Tibial nerve (tissue), 4 donors: ENCODE measurements at places on chromosomes 4 and X. TPM values are rescaled to one million over a fixed set of nuclear protein-coding genes. Genes with fewer than 3 reads are reported as not detected.
A peak's percentile ranks its signal among the peaks of the same experiment; 100 is the strongest.

FDCSP gene
- total RNA-seq = not detected

ABLIM2 gene
- 29.1 TPM for total RNA-seq

XAGE3 gene
- total RNA-seq = not detected

CHRNA9 gene
- not detected for total RNA-seq

PORCN gene
- 8.8 TPM for total RNA-seq

PPP2R2C gene
- 0.42 TPM for total RNA-seq

PABPC4L gene
- total RNA-seq = 1.5 TPM

GRCh38 chrX:118545510-118545909, 49.9 kb downstream of the DOCK11 start:
- peaks cover 23% of the 10 kb centered on the region for H3K36me3 ChIP-seq
- H3K27me3 ChIP-seq = no peaks in the 10 kb centered on the region
- H3K27ac ChIP-seq = no peak overlapping the region
- H3K4me1 ChIP-seq = no peaks in the 10 kb centered on the region
- H3K4me3 ChIP-seq = no peak overlapping the region

DNA sequence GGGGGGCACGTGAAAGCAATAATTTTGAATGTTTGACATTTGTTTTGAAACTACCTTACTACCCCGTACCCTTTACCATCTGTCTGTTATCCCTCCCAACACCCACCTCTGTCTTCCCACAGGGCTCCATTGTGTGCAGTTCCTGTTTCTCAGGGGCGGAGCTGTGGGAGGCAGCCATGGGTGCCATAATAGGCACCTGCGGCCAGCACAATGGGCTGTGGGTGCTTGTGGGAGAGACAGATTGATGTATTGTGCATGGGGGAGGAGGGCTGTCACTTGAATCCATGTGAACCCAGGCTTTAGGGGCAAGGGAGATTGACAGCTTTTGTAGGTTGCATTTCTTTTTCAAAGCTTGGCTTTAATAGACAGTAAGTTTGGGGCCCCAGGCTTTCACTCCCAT, 122.6 kb upstream of the CXorf66 start:
- peaks cover 6% of the 10 kb centered on the region for H3K27me3 ChIP-seq
- H3K27ac ChIP-seq = no peak overlapping the region

- H3K4me1 ChIP-seq = no peaks in the 10 kb centered on the region
- no peak overlapping the region for H3K4me3 ChIP-seq
- no peaks in the 10 kb centered on the region for H3K36me3 ChIP-seq
Measured at GRCh38 chrX:42219231-42219630, 295.9 kb upstream of the CASK start.

GRCh38 chrX:1207496-1208025, 4.9 kb downstream of the CRLF2 start:
- H3K4me3 ChIP-seq = no peak overlapping the region
- no peaks in the 10 kb centered on the region for H3K36me3 ChIP-seq
- H3K27me3 ChIP-seq = no peaks in the 10 kb centered on the region

DNA sequence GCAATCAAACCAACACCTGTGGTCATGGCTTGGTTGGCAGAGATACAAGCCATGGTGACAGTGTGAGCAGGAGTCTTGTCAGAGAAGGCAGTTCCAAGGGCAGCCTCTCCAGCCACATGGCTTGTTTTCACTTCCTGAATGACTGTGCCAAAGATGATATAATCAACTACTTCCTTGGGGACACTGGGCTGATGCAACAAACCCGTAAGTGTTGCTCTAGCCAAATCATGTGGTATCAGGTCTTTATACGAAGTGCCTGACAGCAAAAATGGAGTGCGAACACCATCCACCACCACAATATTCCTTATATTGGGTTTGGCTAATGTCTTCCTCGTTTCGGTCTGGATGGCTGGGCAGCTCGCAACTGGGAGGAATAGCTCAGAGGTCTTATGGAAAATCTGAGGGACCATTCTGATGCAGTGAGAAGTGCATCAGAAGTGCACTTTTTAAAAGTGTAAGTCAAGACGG, 922.0 kb downstream of the NLGN4X start:
- no peaks in the 10 kb centered on the region for H3K36me3 ChIP-seq
- no peak overlapping the region for H3K4me3 ChIP-seq
- no peaks in the 10 kb centered on the region for H3K4me1 ChIP-seq
- H3K27ac ChIP-seq = no peak overlapping the region
- DNase-seq = no peak

GRCh38 chr4:108498925-108499324, 121.5 kb upstream of the RPL34 start:
- H3K4me1 ChIP-seq = no peaks in the 10 kb centered on the region
- H3K36me3 ChIP-seq = no peaks in the 10 kb centered on the region
- no peak overlapping the region for H3K27ac ChIP-seq
- H3K4me3 ChIP-seq = no peak overlapping the region
- DNase-seq = no peak

DNA sequence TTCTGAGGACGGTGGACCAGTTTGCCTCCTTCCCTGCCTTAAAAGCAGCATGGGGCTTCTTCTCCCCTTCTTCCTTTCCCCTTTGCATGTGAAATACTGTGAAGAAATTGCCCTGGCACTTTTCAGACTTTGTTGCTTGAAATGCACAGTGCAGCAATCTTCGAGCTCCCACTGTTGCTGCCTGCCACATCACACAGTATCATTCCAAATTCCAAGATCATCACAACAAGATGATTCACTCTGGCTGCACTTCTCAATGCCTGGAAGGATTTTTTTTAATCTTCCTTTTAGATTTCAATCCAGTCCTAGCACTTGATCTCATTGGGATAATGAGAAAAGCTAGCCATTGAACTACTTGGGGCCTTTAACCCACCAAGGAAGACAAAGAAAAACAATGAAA, 255.3 kb downstream of the RAPGEF2 start:
- H3K27ac ChIP-seq = no peak overlapping the region
- DNase-seq = no peak
- H3K4me1 ChIP-seq = peaks cover 5% of the 10 kb centered on the region
- H3K4me3 ChIP-seq = no peak overlapping the region
- no peaks in the 10 kb centered on the region for H3K27me3 ChIP-seq

DNA sequence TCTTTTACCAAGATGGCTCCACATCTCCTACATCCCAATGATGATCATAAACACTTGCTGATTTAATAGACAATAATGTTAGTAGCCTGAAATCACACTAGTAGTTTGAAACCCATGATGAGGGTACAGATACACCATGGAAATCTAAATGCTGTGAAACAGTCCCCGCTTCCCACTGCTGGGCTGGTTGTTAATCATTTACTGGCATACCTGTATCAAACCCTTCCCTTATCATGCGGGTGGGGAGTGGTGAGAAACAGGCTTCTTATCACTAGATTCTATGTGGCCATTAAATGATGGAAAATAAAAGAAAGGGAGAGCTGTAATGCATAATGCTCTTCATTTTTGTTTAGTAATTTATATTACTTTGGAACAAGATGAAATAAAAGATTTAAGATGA, 21.9 kb downstream of the MAOA start:
- no peaks in the 10 kb centered on the region for H3K4me1 ChIP-seq
- DNase-seq = no peak
- H3K27ac ChIP-seq = no peak overlapping the region
- no peaks in the 10 kb centered on the region for H3K27me3 ChIP-seq

- H3K27me3 ChIP-seq = no peaks in the 10 kb centered on the region
- no peaks in the 10 kb centered on the region for H3K4me1 ChIP-seq
- DNase-seq = no peak
- H3K27ac ChIP-seq = no peak overlapping the region
- no peaks in the 10 kb centered on the region for H3K36me3 ChIP-seq
- H3K4me3 ChIP-seq = no peak overlapping the region
Measured at GRCh38 chrX:139025816-139026215, 314.3 kb upstream of the FGF13 start.

- H3K4me1 ChIP-seq = no peaks in the 10 kb centered on the region
- H3K36me3 ChIP-seq = no peaks in the 10 kb centered on the region
- no peak overlapping the region for H3K27ac ChIP-seq
Measured at GRCh38 chr4:145186729-145187128, 6.3 kb upstream of the OTUD4 start.

DNA sequence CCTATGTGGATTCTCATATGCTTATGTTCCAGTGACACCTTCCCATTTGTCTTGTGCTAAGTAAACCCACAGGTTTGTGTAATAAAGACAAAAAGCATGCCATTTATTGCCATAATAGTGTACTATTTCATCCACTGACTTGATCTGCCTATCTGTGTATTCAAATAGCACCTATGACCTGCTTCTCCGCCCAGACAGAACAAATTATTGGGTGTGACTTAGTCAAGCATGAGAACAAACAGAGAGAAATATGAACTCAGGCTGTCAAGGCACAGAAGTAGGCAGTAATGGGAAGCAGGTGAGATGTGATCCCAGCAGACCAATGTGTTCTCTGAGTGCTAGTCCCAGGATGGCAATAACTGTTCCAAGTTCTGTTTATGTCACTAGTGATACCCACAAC, 25.4 kb downstream of the ELOVL6 start:
- DNase-seq = no peak
- no peaks in the 10 kb centered on the region for H3K36me3 ChIP-seq
- no peak overlapping the region for H3K27ac ChIP-seq
- no peak overlapping the region for H3K4me3 ChIP-seq
- H3K27me3 ChIP-seq = no peaks in the 10 kb centered on the region
- no peaks in the 10 kb centered on the region for H3K4me1 ChIP-seq

DNA sequence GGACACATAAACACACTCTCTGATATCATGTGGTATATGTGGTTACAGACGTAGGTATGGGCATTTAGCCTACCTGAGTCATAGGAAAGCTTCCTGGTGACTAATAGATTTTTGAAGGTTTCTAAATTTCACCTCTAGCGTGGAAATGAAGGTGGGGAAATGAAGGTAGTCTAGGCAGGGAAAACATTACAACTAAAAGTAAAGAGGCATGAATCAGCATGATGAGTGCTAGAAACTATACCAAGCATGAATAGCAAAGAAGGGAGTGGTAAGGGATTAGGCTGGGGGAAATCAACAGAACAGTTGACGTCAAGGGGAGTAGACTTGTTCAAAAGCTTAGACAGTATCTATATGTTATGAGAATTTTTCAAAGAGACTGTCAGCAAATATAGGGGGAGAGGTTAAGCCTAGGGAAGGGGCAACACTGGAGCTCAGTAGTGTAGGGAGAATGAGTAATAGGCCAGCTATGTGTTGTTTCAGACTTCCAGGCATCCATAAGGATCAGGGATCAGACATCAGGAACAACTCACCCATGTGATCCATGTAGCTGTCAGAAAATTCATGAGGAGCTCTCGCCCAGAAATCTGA, 279.3 kb upstream of the DIPK2B start:
- no peak for DNase-seq
- H3K4me1 ChIP-seq = no peaks in the 10 kb centered on the region
- no peak overlapping the region for H3K27ac ChIP-seq
- no peak overlapping the region for H3K4me3 ChIP-seq
- no peaks in the 10 kb centered on the region for H3K27me3 ChIP-seq

DNA sequence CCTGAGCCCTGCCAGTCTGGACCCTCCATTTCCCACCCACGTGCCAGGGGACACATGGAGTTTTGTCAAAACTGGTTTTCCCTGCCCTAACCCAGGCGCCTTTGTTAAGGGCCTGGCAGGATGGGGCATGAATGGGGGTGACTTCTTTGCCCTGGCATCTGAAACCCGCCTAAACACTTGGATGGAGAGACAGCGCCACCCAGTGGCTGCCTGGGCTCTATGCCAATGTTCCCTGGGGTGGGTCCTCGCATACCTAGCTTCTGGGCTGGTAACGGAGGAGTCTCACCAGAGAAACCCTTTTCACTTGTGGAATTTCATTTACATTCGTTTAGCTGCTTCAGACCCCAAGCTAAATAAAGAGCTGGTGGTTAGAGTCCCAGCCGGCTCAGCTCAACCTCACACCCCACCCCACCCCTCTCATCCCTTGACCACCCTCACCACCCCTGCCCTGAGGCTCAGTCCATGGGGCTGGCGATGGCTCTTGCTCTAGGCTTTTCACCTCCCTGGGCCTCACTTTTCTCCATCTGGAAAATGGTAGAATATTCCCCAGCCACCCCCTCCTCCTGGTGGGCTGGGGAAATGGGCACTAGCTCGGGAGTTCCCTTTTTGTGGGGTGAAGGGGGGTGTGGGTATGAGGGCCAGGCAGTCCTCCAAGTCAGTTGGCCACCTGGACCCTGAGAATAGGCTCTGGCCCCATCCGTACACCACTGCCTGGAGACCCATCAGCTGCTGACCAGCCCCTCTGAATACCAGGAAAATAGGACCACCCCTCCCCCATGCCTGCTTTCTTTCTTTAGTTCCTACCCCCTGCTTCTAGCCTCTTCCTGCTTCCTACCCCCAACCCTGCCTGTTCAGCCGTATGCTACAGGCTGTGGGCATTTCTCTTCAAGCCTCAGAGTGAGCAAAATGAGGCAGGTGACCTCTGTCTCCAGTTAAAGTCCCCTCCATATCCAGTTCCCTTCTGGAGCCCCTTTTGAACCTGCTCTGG, 57.1 kb upstream of the PJA1 start:
- H3K4me1 ChIP-seq = no peaks in the 10 kb centered on the region
- no peaks in the 10 kb centered on the region for H3K36me3 ChIP-seq
- peak; percentile 75 for DNase-seq
- H3K27me3 ChIP-seq = peaks cover 19% of the 10 kb centered on the region
- H3K4me3 ChIP-seq = no peak overlapping the region
- no peak overlapping the region for H3K27ac ChIP-seq

DNA sequence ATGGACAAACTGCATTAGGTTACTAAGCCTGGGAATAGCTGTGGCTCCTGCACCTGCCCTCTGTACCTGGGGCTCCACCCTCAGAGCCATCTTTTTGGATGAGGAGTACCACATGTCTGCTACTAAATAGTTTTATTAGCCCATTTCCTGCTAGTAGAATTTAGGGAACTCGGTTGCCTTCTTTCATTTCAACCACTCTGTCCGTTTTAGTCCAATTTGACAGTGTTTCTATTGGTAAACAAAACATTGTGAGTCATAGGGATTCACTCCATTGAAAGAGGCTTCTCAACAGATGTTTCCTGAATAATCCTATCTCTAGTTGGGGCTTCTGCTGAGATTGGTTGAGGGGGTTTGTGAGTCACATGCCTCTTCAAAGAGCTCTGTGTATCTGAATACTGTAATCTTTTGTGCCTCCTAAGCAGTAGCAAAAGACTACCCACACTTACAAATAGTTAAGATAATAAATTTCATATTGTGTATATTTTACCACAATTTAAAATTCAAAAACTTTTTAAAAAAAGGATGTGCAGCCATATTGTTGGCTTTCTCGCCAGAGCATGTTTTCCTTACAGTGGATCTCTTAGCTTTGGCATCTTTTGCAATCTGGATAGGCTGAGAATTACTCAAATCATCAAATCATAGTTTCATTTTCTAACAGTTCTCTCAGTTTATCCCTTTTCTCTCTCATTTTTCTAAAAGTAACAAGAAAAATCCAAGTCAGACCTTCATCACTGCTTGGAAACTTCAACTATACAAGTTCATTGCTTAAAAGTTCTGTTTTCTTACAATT, 9.9 kb downstream of the FAM200B start:
- DNase-seq = no peak
- no peaks in the 10 kb centered on the region for H3K36me3 ChIP-seq
- no peaks in the 10 kb centered on the region for H3K4me1 ChIP-seq
- H3K4me3 ChIP-seq = no peak overlapping the region

- H3K36me3 ChIP-seq = no peaks in the 10 kb centered on the region
- no peak overlapping the region for H3K4me3 ChIP-seq
- no peak for DNase-seq
- H3K27ac ChIP-seq = no peak overlapping the region
- no peaks in the 10 kb centered on the region for H3K4me1 ChIP-seq
Measured at GRCh38 chr4:24433515-24434214, 150.7 kb downstream of the DHX15 start.

GRCh38 chrX:123185721-123186120, 1.6 kb downstream of the GRIA3 start:
- no peak overlapping the region for H3K27ac ChIP-seq
- DNase-seq = no peak
- no peaks in the 10 kb centered on the region for H3K4me1 ChIP-seq
